ENCODE measurements at places on chromosomes 2 and 18.

GRCh38 chr2:65746931-65747675, 314.7 kb upstream of the SPRED2 start:
- no peak for DNase-seq

DNA sequence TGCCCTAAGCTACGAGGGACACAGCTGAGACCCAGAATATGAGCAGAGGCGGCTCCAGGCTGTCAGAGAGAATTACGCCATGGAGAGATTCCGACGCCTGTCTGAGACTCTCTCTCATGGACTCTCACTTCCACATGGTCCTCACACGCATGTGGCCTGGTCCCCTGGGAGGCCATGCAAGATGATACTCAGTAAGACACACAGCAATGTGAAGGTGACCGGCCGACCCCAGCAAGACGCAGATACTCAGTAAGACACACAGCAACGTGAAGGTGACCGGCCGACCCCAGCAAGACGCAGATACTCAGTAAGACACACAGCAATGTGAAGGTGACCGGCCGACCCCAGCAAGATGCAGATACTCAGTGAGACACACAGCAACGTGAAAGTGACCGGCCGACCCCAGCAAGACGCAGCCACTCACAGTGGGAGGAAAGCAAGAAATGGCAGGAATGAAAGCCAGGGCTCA, 400.8 kb upstream of the MYT1L start:
- no peak for DNase-seq

GRCh38 chr2:142741764-142742269, 135.6 kb upstream of the KYNU start:
- no peak for DNase-seq

GRCh38 chr2:95076705-95077529, 44.7 kb downstream of the MRPS5 start:
- peak; percentile 97 for DNase-seq

DNA sequence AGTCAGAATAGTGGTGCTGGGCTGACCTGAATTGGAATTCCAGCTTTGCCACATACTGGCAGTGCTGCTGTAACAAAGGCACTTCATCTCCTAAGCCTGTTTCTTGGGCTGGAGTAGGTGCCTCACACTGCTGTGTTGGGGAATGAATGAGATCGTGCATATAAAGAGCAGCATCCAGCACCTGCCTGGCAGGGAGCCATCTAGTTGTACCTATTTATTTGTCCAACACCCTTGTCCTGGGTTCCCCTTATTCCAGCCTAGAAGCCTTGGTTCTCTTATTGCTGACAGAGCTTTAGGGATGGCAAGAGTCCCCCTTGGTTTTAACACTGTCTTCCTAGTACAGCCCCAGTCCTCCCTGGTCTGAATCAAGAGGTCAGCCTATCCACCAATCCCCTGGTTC, 275.3 kb upstream of the RAB12 start:
- DNase-seq = no peak

DNA sequence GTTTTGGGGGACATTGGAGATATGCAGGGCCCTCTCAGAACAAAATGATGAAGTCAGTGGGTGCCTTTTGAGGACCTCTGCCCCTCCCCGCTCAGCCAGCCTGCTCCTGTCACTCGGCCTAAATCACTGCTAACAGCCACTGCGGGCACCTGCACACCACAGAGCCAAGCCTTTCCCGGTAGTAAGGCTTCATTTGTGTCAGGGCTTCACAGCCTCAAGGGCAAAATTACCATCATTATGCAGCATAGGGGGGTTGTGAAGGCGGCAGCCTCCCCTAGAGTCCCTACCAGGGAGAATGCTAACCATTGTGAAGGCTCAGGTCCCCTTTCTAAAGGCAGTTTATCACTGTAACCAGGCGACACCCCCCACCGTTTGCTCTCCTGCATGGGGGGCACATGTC, 519.8 kb upstream of the MYT1L start:
- no peak for DNase-seq

- no peak for DNase-seq
Observed at GRCh38 chr18:53639687-53640086, 584.8 kb downstream of the MBD2 start.

GRCh38 chr2:115796078-115796477, 1353.6 kb downstream of the DPP10 start:
- no peak for DNase-seq

DNA sequence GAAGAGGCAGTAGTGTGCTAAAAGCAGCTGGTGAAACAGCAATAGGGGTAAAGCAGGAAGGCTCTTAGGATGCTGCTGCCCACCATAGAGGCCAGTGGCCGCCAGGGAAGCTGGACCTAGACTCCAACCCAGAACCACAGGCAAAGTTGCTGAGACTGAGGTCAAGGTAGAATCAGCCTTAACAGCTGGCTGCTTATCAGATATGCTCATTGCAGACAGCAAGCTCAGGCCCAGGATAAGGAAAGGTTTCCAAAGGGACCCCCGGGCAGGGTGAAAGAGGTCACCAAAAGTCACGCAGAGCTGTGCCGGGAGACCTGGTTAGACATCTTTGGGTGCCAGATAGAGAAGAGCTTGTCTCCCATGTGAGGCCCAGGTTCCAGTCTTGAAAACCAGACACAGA, 42.9 kb upstream of the EPG5 start:
- no peak for DNase-seq

- DNase-seq = no peak
Observed at GRCh38 chr18:24658302-24658701, 197.9 kb downstream of the HRH4 start.

- DNase-seq = no peak
Observed at GRCh38 chr2:3581367-3582262, 6.6 kb downstream of the RPS7 start.

DNA sequence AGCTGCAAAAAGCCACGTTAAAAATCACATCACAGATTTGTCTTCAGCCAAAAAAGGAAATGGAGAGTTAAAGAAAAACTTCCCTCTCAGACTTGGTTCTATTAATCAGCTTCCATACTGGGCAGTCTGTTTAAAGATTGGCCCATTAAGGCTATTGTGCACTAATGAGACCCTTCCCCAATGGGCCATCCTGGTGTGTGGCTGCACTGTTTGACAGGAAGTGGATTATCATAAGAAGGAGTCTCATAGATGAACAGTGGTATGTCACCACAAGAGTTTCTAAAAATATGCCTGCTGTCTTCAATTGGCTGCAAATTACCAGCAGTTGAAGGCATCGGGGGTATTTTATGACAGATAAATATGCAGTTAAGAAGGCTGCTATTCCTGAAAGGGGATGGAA, 247.6 kb upstream of the THSD7B start:
- no peak for DNase-seq

DNA sequence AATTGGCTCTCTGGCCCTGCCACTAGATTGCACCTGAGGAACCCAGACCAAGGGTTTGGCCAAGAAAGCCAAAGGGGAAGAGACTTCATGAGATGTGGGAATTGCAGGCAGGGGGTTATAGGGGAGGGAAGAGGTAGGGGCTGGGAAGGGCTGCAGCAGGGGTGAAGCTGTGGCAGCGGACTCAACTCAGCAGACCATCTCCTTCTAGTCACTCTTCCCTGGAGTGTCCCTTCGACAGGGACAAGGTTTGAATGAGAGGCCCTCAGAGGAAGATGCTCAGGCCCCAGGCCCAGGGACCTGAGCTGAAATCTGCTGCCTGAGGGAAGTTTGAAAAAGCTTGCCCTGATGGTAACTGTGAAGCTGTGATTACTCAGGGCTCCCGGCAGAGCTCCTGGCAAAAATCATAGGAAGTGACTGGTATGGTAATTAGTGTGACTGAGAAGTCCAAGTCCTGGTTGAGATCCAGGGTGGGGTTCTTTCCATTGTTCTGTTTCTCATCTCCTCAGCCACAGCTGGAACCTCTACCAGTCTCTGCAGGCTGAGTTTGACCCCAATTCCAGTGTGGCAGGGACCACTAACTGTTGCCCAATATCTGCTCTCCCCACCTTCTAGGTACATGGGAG, 300.9 kb downstream of the CYP26B1 start:
- no peak for DNase-seq

DNA sequence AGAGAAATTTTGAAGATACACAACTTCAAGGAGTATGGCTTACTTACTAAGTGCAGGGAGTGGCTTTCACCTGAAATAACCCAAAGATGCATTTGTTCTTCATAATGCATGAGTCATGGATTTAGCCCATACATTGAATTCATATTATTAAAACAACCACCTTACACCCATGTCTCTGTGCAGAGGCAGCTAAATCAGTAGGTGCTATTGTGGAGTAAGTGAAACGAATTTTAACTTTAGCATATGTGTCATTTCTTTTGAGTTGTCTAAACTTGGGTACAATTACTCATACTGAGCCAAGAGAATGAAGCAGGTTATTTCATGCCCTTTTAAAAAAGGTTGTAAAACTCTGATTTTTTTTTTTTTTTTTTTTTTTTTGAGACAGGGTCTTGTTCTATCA, 11.0 kb upstream of the ANKRD29 start:
- DNase-seq = no peak

DNA sequence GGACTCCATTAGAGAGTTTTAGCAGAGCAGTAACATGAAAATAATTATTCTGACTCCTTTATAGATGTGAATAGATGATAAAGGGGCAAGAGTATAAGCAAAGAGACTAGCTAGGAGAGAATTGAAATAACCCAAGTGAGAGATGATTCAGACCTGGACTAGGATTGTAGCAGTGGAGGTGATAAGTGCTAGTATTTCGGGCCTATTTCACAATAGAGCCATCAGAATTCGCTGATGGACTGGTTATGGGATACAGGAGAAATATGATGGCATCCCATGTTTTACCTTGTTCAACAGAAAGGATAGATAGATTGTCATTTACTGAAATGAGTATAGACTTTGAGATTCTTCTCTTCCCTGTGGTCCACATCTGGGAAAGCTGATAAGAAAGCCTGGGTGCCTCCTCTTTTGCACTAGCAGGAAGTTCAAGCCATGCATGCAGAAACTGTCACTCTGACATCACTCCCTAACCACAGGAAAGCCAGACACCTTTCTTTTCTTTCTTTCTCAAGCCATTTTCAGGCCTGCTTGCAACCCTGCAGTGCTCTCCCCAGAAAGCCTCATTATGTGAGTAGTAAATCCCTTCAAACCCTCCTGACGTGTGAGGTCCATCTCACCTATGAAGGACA, 25.3 kb downstream of the DYNAP start:
- no peak for DNase-seq

GRCh38 chr2:23918837-23919489, 8.0 kb downstream of the ATAD2B start:
- DNase-seq = no peak

- DNase-seq = no peak
Observed at GRCh38 chr18:44054514-44054913, 626.2 kb upstream of the SETBP1 start.

- DNase-seq = no peak
Observed at GRCh38 chr18:62326646-62327348, 1.7 kb downstream of the TNFRSF11A start.

DNA sequence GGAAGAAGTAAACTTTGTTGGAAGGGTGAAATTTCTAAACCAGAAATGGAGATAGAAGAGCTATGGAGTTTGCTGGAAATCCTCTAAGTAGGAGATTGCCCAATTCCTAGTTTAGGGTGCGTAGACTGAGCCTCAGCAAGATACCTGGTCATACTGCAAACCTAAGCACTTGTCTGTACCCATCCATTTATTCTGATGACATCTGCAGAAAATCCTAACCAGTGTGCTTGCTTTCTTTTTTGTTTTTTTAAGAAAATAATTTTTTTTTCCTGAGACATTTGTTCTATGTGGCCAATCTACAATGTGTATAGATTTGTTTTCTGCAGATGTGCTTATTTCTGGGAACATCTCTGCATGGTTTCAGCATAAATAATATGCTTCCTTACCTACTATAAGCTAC, 144.7 kb downstream of the LYPD6B start:
- DNase-seq = no peak

- no peak for DNase-seq
Observed at GRCh38 chr2:23041443-23041842, 343.5 kb upstream of the KLHL29 start.

GRCh38 chr2:100178085-100178788, 35.8 kb upstream of the AFF3 start:
- DNase-seq = peak; percentile 70

GRCh38 chr18:71808616-71809015, 735.5 kb downstream of the CBLN2 start:
- DNase-seq = no peak

- DNase-seq = no peak
Observed at GRCh38 chr2:120765678-120766469, 30.2 kb downstream of the GLI2 start.

DNA sequence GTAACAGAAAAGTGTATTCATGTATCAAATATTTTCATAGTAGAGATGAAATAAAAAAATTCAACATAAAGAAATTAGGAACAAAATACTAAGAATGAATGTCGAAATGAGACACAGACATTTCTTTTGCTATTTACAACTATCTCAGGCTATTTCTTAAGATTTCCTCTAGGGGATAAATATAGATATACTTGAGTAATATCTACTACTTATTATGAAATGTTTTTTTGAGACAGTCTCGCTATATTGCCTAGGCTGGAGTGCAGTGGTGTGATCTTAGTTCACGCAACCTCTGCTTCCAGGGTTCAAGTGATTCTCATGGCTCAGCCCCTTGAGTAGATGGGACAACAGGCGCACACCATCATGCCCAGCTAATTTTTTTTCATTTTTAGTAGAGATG, 326.1 kb downstream of the RNF144A start:
- DNase-seq = no peak

DNA sequence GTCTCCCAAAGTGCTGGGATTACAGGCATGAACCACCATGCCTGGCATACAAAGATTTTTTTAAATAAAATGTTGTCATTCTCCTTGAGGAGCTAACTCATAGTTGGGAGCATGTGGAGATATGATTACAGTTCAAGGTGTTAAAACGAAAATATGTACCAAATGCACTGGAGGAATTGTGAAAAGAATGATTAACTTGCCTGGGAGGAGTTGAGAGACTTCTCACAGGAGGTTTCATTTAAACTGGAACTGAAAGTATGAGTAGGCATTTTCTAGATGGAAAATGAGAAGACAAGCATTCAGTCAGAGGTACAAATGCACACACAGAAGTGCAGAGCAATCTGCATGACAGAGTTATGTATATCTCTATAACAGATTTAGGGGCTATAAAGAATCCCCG, 126.6 kb upstream of the PDE1A start:
- DNase-seq = peak; percentile 51

DNA sequence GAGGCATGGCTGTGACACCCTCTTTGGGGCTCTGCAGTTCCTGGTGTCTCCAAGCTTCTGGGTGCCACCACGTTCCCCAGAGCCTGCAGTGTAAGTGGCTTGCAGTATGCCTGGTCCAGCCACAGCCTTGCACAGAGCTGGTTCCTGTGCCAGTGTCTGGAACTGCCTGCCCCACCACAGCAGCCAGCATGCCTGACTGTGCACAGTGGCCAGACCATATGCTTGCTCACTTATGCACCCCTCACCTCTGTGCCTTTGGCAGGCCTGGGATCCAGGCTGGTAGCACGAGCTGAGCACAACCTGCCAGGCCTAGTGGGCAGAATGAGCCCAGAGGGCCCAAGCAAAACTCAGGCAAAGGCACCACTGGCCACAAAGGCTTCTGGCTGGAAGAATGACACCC, 154.1 kb downstream of the DPP4 start:
- DNase-seq = no peak

Measured in RPMI8226 (cell line).